ENCODE measurements at places on chromosomes 1 and 21.

- DNase-seq, result no peak
These were observed 82.9 kb downstream of the NGF start for GRCh38 chr1:115255154-115255553.

GRCh38 chr1:172699695-172700227 lies 40.9 kb downstream of the FASLG start:
- DNase-seq, result no peak

DNA sequence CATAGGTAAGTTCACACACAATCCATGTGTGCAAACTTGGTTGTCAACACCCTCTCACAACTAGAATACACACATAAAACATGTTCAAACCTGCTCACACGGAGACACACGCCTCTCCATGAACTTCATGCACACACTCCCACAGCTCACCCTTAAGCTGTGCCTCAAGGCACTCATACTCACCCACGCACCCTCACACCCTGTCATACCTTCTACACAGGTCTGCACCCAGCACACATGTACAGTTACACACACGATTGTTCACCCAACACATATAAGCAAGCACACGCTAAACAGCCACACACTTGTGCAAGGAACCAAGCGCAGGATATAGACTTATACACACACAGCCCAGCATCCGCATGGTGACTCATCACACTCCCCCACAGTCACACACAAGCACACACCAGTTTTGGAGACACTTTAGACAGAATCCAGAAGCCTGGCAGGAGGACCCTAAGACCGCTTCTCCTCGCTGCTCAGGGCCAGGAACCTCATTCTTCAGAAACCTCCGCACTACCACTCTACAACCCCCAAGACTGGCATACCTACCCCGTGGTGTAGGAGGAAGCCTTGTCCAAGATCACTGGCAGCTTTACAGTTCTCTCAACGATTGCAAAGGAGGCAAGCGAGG lies 58.7 kb upstream of the ZC3H12A start:
- DNase-seq, result no peak

GRCh38 chr1:171251042-171251951 lies 3.0 kb downstream of the FMO1 start:
- peak; percentile 8 for DNase-seq

DNA sequence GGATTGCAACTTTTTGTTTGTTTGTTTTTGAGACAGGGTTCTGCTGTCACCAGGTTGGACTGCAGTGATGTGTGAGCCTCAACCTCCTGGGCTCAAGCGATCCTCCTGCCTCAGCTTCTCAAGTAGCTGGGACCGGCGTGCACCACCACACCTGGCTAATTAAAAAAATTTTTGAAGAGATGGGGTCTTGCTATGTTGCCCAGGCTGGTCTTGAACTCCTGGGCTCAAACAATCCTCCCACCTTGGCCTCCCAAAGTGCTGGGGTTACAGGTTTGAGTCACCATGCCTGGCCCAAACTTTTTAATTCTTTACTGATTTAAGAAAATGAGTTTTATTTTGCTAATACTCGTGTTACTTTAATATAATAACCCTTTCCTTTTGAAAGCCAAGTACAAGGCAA lies 31.5 kb upstream of the SERPINC1 start:
- no peak for DNase-seq

DNA sequence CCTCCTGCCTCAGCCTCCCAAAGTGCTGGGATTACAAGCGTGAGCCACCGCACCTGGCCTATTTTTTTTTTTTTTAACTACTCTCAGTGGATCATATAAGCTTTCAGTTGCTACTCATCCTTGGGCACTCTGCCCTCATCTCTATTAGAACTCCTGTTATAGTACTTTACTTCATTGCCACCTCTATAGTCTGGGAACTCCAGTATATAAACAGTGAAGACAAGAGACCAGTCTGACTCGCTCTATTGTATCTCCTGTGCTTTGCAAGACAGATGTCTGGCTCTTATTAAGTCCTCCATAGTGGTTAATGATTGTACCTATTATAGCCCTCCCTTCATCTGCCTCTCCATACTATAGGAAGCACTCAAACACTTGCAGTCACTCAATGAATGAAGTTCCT lies 15.1 kb downstream of the KHDRBS1 start:
- no peak for DNase-seq

GRCh38 chr1:211761400-211761799 lies 69.2 kb downstream of the LPGAT1 start:
- no peak for DNase-seq

DNA sequence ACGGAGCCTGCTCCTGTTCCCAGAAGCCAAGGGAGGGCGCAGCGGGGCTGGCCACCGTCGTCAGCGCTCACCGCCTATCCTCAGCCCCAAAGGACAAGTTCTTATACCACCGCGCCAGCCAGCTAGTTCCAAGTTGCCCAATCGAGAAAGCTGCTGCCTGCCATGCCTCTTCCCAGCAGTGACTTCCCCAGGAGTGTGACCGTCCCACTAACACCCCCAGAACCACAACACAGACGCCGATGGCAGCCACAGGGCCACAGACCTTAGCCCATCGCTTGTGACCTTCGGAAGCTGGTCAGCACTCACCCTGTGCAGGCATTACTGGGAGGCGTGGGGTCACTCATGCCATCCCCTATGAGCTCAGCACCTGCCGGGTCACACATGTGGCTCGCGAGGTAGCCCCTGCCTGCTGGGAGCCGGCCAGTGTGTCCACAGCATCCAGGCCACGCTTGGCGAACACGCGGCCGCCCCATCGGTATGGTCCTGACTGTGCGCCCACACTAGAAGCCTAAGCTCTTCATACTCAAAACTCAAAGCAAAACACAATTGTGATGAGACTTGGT lies 20.1 kb downstream of the NADK start:
- no peak for DNase-seq

DNA sequence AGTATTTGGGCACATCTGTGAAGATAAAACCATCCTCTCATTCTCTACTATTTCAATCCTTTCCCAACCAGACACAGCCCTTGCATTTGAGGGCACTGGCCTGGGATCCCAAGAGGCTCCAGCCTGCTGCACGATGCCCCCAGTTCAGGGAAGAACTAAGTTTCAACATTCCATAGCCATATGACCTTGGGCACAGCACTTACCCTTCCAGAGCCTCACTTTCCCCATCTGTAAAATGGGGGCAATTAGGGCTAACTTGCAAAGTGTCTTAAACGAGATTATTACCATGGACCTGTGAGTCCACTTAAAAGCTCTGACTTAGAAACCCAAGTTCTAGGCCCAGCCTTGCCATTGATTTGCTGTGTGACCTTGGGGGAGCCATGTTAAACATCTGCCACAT lies 22.9 kb downstream of the CDCP2 start:
- DNase-seq, result no peak

- peak; percentile 13 for DNase-seq
These were observed 7.3 kb downstream of the SYTL1 start for GRCh38 chr1:27348861-27349783.

DNA sequence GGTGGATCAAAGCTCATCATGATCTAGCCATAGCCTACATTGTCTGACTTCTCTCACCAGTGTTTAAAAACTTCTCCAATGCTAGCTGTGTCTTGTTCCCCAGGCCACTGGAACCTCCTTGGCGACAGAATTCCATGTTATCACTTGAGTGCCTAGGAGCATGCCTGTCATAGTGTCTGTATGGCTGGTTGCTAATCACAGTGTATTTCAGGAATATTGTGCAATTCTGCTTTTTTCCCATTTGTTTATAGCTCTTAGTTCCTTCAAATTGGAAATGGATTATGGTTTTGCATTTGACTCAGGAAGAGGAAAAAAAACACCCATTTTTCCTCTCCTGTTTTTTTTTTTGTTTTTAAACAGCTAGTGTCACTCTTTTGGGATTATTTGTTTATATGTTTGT lies 25.5 kb downstream of the ROR1 start:
- no peak for DNase-seq

DNA sequence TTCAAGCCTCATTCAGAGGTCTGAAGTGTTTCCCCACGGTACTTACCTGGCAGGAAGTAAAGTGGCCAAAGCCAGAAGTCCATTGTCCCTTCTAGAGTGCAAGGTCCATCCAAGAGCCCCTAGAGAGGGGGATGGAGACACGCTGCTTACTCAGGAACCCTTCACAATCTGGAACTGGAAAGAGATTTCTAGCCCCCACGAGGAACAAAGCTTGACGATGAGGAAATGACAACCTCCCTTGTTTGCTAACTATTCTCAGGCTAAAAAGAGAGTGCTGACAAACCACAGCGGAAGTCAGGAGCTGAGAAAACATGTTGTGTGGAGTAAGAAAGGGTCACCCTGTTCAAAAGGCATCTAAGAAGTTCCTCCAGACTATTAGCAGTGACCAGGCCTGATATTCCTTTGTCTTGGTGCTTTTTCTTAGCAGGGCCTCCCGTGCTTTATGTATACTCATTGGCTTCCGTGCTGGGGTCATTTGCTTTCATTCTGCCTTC lies at the start of gene FCMR:
Gene FCMR (minus strand): TSS at position 170 of the 494 bp plus-strand sequence. CDS start 87 bp downstream, at position 83.
- DNase-seq, result peak; percentile 69

- DNase-seq, result no peak
These were observed 14.9 kb upstream of the CD247 start for GRCh38 chr1:167532964-167533824.

GRCh38 chr1:1309251-1310108 lies 1.1 kb downstream of the PUSL1 start:
- no peak for DNase-seq

GRCh38 chr1:2414297-2414958 lies 2.1 kb upstream of the PEX10 start:
- peak; percentile 82 for DNase-seq

DNA sequence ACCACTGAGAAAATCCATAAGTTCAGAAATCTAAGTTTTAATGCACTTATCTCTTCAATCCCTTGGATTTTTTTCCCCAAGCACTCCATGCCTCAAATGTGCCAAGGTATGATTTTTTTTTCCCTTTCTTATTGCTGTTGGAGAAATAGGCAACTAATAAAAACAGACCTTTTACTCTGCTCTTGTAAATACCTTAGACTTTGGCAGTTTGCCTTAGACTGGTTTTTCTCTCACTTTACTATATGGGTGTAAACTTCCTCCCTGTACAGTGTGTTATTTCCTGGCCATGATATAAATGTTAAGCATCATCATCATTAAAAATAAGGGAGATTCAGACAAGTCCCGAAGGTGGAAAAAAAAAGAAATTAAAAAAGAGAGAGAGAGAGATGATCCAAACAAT lies 65.7 kb downstream of the LRRC8C start:
- DNase-seq, result peak; percentile 42

DNA sequence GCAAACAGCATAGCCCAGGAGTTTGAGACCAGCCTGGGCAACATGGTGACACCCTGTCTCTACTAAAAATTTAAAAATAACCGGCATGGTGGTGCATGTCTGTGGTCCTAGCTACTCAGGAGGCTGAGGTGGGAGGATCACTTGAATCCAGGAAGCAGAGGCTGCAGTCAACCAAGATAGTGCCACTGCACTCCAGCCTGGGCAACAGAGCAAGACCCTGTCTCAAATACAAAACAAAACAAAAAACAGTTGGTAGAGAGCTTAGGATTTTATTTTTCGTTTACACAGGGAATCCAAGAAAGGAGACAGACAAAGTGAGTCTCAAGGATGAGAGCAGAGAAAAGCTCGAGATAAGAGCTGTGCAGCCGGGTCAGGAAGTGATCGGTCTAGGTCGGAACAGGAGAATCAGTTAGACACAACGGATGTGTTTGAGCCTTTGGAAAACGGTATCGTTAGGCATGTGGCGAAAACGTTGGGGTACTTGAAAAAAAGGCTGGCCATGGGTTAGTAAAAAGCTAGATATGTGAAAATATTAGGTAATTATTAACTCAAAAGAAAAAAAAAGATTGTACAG lies 1.7 kb upstream of the MIB2 start:
- DNase-seq, result no peak

- no peak for DNase-seq
These were observed 76.3 kb downstream of the NEK7 start for GRCh38 chr1:198232940-198233675.

- DNase-seq, result no peak
These were observed 3.0 kb downstream of the YARS1 start for GRCh38 chr1:32813941-32814739.

- DNase-seq, result peak; percentile 16
These were observed 100.7 kb upstream of the KIF26B start for GRCh38 chr1:245054105-245054504.

DNA sequence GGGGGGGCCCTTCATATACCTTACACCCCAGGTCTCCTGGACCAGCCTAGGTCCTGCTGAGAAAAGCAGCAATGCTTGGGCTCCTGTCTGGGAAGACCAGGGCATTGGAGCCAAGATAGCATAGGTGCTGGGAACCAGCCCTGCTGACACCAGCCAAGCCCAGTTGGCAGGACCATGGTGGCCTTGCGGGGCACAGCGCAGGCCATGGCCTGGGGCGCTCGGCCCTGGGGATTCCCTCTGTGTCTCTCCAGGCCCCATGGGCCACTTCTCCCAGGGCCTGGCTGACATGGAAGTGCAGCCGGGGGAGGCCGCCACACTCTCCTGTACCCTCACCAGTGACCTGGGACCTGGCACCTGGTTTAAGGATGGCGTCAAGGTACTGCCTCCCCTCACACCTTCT lies 23.3 kb downstream of the IGFN1 start:
- no peak for DNase-seq

- no peak for DNase-seq
These were observed 44.7 kb downstream of the ETS2 start for GRCh38 chr21:38850277-38850951.

- DNase-seq, result no peak
These were observed 377.5 kb downstream of the LMO4 start for GRCh38 chr1:87706203-87706602.

DNA sequence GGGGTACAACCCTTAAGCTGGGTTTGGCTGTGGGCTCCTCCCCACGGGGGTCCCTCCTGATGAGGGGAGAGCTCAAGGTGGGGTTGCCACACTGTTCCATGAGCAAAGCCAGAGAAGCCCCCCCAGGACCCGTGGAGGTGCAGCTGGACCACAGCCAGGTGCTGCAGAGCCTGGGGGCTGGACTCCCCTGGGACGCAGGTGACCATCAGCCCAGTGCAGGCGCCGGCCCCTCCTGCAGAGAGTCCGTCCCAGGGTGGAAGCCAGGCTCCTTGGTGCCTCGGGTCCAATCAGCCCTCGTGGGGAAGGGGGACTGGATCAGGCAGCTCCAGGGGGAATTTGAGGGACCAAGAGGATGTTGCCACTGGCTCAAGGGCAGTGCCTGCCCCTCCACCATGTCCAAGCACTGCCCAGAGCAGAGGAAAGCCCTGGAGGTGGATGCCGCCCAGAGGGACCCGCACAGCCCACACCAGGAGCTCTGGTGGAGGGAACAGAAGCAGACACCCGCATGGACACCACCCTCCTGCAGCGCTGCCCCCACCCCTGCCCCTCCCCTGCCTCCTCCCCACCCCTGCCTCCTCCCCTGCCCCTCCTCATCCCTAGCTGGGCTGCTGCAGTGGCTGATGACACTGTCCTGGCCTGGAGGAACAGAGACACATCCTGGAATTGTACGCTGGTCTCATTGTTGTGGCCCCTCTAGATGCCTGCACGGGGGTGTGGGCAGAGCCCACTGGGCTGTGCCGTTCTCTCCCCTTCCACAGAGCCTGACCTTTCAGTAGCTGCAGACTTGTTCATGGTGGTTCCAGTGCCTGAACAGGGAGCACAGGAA lies 30.8 kb upstream of the COL18A1 start:
- no peak for DNase-seq

- DNase-seq, result no peak
These were observed 25.9 kb downstream of the CACHD1 start for GRCh38 chr1:64495878-64496277.
